Large intestine (tissue), 12 donors: ENCODE measurements at places on chromosomes 3 and 15.

GRCh38 chr3:142656575-142656974, 60.4 kb downstream of the PLS1 start:
- no peak for DNase-seq

- no peak for DNase-seq
These were observed at the start of gene GCSAM for GRCh38 chr3:112132975-112133448. TSS of gene GCSAM (minus strand) at chr3:112133248. CDS start at chr3:112133120, 128 bp downstream.

- DNase-seq, result no peak
These were observed 389.7 kb upstream of the ROBO1 start for GRCh38 chr3:80157546-80157945.

GRCh38 chr3:78911394-78911793, 856.4 kb downstream of the ROBO1 start:
- no peak for DNase-seq

- DNase-seq, result no peak
These were observed 330.4 kb upstream of the ICE2 start for GRCh38 chr15:60809375-60809774.

DNA sequence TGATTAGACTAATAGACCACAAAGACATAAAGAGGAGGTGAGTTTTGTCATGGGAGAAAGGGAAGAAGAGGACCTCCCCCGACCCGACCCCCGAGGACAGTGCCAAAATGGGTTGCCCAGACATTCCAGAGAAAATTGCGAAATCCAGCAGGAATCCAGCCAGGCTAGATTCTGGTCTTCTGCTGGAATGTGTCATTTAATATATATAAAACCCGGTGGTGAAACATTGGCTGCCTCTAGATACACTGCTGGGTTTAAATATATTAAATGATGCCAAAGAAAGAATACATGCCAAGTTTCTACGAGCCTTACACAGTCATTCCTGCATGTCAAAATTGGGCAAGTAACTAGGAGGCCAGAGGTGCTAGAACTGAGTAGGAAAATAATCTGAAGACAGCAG, 45.3 kb upstream of the SPESP1 start:
- no peak for DNase-seq

DNA sequence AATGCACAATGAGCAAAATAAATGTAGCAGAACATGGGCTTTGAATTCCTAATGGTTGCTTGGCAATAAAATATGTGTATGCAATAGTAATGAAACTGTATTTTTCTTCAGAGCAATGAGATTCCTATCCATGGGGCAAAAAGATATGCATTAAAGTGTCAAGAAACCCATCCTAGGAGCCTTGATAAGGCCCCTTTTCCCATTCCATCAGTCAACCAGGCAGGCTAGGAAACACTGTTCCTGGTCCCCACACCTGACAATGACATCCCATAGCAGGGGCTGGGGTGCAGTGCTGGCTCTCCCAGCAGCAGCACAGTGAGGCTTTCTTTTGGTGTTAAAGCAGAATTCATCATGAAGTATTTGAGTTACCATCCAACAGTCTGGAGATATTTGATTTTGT, 113.3 kb upstream of the AGTR1 start:
- DNase-seq, result no peak

GRCh38 chr15:92306663-92307062, 87.0 kb upstream of the ST8SIA2 start:
- no peak for DNase-seq

- DNase-seq, result peak; percentile 68
These were observed 14.8 kb downstream of the EEFSEC start for GRCh38 chr3:128167973-128168674.

- peak; percentile 41 for DNase-seq
These were observed 12.9 kb downstream of the DZIP3 start for GRCh38 chr3:108602249-108602934.

GRCh38 chr15:39161096-39161495, 419.8 kb upstream of the THBS1 start:
- DNase-seq, result no peak

DNA sequence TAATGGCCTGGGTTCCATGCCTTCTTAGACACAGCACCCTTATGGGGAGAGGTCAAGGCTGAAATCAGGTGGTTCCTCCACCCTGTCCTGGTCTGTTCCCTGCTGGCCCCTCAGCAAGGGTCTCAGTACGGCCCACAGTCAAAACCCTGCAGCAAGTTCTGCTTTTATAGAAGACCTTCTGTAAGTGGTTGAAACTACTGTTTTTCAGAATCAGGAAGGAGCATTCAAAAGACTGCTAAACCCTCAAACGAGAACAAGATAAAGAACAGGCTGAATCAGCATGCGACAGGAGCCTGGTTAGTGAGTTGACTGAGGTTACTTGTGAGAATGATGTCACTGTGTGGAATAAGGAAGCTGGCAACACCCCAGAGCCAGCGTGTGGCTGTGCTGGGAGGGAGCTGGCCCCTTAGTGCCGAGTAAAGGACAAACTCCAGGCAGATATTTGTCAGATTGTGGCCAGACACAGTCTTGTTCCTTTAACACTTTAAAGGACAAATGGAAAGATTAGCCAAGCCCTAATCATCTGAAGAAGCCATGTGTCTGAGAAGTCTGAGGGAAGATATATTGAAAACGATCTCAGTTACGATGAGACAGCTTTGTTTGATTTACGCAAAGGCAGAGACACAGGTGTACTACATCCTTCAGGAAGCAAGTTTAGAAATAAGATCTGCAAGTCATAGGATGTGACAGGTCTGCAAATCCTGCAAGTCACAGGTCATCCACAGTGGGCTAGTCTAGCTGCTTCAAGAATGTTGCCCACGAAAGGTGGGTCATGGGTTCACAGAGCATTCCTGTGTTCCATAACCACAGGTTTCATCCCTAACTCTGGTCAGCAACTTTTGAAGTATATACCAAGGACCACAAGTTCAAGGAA, 54.0 kb downstream of the B3GNT5 start:
- peak; percentile 96 for DNase-seq

GRCh38 chr15:87610366-87610765, 646.2 kb downstream of the NTRK3 start:
- no peak for DNase-seq

- no peak for DNase-seq
These were observed 290.8 kb downstream of the NFKBIZ start for GRCh38 chr3:102140116-102140515.
